GM04503 (cell line): ENCODE measurements at places on chromosomes 6 and 20.

GRCh38 chr20:8227293-8227692 lies 95.2 kb downstream of the PLCB1 start:
- DNase-seq: no peak

DNA sequence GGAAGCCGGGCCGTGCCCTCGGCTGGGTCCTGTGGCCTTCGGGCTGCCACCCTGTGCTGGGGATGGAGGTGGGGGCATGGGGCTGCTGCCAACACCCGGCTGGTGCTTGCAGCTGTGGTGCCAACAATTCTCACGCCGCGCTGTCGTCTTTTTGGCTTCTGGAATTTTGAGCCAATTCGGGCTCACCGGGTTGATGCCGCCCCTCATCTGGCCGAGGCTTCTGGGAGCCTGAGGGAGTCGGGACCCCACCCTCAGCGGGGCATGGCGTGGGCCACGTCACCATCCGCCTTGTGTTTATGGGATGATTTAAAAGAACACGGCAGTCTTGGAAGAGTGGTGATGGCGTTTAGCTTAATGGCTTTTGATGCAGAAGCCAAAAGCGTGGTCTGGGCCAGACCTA lies 8.7 kb upstream of the NPBWR2 start:
- no peak for DNase-seq

DNA sequence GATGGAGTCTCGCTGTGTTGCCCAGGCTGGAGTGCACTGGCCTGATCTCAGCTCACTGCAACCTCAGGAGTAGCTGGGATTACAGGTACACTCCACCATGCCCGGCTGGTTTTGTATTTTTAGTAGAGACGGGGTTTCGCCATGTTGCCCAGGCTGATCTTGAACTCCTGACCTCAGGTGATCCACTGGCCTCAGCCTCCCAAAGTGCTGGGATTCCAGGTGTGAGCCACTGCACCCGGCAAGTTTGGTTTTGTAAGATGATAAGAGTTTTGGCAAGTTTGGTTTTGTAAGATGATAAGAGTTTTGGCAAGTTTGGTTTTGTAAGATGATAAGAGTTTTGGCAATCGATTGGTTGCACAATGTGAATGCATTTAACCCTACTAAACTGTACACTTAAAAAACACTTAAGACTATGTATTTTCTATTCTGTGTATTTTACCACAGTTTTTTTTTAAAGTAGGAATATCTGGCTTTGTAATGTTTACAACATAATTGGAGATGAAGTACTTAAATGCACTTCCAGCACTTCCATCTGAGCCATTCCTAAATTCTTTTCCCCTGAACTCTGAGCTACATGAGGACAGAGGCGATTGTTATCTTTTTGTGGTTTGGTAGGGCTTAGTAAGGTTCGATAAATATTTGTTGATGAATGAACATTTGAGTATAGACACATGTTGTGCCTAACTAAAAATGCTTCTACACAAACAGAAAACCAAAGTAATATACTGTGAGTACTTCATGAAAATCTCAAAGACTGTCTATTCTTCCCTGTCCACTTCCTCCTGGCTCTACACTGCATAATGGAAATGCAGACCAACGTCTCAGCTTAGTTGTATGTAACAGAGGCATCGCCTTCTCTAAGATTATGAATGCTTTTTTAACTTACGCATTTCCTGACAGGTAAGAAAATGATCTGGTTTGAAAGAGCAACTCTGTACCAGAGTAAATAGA lies 18.8 kb downstream of the SAMHD1 start:
- no peak for DNase-seq

DNA sequence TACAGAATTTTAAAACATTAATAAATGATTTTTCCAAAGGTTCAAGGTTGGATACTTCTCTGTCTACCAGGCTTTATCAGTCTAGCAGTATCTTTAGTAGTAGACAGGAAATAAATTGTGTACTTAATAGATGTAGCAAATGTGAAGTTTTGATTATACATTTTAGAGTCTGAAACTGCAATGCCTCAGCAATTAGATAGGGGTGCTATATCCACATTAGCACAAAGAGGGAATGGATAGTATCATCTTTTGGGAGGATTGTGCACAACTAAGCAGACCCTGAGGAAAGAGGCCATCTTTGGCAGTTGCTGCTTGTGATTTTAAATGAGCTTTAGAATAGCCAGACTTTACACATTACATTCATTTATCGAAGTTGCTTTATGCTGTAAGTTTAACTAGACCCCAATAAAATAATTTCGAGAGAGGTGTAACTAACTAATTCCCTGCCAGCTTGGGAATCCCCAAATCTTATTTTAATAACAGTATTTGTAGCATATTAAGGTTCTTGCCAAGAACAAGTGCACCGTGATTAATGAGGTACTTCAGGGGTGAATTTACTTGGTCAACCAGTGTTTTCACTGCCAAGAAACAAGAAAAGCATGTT lies 2.8 kb downstream of the KCNQ5 start:
- no peak for DNase-seq

GRCh38 chr6:15626878-15627674 lies 35.8 kb downstream of the DTNBP1 start:
- DNase-seq: no peak

DNA sequence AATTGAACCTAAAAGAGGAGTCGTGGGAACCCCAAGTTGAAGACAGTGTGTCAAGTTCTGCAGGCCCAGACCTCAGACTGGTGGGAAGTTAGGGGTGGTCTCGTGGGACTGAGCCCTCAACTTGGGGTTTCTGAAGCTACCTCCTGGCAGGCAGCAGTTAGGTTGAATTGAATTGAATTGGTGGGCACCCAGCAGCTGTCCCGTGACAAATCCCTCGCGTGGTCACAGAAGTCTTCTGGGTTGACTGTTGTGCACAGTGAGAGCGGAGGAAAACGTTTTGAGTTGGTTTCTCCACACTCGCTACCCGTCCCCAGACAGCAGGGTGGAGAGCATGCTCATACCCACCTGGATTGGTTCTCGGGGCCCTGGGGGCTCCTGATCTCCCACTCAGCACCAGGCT lies 12.9 kb downstream of the SLC4A11 start:
- DNase-seq: no peak

DNA sequence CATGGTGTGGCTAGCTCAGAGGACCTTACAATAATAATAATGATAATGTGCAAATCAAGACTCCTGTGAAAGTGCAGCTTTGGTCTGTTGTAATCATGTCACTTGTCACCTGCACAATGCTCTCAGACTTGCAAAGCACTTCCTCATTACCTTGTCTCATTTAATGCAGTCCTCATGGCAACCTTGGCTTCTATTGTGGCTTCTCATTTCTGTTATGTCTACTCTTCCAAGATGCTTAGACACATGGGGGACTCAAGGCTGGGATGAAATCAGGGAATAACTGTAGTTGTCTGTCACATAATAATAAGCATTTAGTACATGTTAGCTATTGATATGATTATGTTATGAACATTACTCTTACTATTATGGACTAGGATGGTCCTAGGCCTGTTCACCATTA lies 484.2 kb downstream of the PTPRT start:
- no peak for DNase-seq

- no peak for DNase-seq
These were observed 673 bp downstream of the MARCKS start for GRCh38 chr6:113857556-113858479.

DNA sequence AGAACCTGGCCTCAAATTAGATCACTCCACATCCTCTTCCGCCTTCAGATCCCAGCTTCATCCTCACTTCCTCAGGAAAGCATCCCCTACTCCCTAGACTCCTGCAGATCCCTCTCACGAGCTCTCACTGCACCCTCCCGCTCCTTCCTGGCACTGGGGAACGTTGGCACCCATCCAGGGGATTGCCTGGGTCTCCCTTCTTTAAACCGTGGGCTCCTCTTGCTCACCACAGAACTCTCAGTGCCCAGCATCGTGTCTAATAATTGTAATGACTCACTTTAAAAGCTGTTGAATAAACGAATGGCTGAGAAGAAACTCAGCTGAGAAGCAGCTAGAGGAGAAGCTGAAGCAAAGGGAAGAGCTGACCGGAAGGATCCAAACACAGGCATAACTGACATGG lies 20.4 kb downstream of the ZC3H12D start:
- no peak for DNase-seq

- DNase-seq: no peak
These were observed 4.9 kb downstream of the LAMA4 start for GRCh38 chr6:112249489-112249888.
